Epithelial cell of proximal tubule (primary cell): ENCODE measurements at places on chromosomes 12 and 14.

GRCh38 chr12:122123761-122124145 lies 45.2 kb downstream of the MLXIP start:
- no peak for DNase-seq

DNA sequence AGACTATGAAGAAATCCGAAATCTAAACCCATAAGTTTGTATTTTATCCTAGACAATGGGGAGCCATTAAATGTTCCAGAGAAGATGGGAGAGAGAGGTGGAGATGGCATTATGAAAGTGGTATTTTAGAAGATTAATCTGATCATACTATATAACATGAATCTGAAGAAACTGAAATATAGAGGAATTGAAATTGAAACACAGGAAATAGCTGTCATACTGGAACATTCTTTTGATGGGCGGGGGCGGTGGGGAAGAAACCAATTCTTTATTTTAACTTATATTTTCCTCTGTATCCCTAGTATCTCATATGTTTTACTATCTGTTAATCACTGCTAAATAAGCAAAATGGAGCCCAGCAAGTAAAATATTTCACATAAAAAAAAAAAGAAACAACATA lies 27.0 kb upstream of the FOXN3 start:
- no peak for DNase-seq

- no peak for DNase-seq
These were observed 70.6 kb downstream of the FSCB start for GRCh38 chr14:44436458-44436857.

DNA sequence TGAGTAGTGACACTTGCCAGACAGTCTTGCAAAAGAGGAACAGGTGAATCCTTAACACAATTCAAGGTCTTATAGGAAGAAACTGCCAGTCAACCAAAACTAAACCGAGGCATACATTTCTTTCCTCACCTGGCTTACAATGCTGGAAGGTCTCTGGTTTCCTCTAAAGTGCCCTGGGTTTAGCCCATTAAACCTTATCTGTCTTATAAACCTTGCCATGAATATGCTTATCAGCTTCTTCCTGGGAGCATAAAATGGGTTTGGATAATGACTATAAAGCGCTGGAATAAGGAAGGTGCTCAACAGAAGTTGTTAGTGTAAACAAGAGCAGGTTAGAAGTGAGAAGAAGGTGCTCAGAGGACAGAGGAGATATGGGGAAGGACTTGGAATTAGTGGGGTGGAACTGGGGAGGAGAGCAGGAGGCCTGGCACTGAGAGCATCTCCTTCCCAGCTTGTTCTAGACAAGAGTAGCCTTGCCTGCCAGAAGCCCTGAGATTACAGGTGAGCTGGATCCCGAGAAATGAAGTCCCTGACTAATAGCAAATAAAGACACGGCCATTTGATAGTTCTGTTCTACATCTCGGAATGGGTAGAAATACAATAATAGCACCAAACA lies 14.1 kb upstream of the GPRC5A start:
- DNase-seq, result no peak

GRCh38 chr14:22614240-22614799 lies 16.2 kb downstream of the ABHD4 start:
- peak; percentile 98 for DNase-seq

DNA sequence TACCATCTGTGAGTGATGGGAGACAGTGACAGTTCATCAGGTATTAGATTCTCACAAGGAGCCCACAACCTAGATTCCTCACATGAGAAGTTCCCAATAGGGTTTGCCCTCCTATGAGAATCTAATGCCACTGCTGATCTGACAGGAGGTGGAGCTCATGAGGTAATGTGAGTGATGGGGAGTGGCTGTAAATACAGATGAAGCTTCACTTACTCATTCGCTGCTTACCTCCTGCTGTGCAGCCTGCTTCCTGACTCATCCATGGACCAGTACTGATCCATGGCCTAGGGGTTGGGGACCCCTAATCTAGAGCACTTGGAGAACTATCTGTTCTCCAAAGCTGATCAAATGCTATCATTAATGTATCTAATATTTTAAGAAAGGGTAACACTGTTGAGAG lies 17.7 kb downstream of the CLEC2D start:
- DNase-seq, result no peak

DNA sequence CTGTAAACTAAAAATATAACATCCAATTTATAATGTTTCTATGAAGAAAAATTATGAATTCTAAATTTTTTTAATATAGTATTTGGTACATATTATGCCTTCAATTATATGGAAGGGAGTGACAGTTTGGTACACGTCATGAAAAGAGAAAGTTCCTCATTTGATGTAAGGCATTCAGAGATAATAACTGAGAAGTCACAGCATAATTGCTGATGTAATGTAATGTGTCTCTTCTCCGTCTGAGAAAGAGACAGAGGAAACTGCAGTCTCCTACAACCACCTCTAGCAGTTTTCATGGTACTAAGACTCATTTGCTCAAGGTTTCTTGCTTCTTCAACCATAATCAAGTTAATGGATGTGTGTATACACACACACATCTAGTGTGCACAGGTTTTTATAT lies 2.3 kb upstream of the CD69 start:
- no peak for DNase-seq

DNA sequence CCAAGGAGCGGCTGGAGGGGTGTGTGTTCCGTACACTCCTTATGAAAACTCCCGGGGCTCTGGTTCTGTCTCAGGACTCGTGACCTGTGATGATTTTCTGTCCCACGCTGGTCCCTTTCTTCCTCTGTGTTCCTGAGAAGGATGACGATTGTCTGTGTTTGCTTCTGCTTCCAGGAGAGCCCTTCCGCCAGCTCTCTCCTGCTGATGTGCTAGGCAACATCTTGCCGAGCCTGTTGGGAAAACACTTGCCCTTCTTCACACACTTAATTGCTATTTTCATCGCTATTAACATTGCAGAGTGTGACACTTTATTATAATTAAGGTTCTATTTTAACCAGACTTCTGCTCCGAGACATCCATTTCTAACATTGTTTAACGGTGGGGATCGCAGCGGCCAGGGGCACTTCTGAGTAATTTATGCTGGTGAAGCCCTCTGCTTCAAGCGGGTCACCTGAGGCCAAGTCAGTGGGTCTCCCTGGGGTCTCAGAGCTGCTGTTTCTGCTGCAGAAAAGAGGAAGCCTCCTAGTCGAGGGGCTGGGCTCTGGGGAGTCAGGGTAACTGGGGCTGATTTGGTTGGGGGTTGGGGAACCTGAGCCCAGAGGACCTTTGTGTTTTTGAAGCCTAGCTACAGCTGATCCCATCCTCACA lies 88.6 kb downstream of the PRMT8 start:
- DNase-seq, result no peak

GRCh38 chr12:128852885-128853599 lies at the start of gene GLT1D1:
Gene GLT1D1, plus strand, starts transcription at chr12:128853478. Its CDS starts 104 bp downstream, at chr12:128853582.
- no peak for DNase-seq

DNA sequence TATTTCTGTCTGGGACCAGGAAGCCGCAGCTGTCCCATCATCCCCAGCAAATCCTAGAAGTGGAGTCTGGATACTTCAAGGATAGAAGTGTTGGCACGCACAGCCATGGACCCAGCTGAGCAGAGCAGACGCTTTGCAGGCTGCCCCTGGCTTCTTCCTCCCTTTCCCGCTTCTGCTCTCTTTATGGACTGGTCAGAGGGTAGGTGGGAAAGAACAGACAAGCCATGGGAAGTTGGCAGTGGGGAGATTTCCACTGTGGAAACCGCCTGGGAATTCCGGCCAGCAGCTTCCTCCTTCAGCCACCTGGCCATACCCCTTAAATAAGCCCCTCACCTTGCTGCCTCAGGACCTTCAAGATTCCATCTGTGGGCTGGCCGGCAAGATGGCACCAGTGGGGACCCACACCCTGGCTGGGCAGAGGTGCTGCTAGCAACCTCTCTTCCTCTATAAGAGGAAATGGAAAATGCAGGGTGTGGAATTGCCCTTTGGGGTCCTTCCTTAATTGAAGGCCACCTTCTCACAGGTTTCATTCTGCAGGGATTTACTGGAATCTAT lies 20.6 kb downstream of the OTUB2 start:
- no peak for DNase-seq

DNA sequence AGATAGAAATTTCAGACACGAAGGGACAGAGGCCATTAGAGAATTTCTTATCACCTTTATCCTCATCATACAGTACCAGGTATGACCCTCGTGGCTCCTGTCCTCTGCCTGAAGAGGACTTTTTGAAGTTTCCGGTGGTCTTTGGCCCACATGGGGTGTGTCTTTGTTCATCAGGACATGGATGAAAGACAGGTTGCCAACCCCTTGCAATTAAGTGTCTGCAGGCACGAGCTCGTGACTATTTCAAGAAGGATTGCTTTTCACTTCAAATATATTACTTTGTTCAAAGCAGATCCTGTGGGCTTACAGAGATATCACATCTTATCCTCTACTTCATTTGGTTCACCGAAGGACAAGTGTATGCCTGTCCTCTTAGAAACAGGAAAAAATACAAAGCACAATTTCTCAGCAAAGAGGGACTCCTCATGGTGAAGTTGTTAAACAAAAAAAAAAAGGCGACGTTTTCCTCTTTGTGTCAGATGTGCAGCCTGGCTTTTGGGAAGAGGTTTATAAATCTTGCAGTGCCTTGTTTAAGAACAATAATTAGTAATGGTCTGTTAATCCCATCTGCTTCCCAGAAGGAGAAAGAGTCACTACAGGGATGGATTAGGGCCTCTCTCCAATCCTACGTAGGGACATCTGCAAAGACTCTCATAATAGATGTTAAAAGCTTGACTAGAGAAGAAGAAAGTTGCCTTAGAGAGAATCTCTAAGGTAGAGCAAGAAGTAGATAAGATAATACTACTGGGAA lies 13.5 kb upstream of the FAM234B start:
- DNase-seq, result no peak
